ENCODE measurements at places on chromosomes 6 and 20.

GRCh38 chr6:137637121-137637520, 142.9 kb upstream of the OLIG3 start:
- no peak for DNase-seq

DNA sequence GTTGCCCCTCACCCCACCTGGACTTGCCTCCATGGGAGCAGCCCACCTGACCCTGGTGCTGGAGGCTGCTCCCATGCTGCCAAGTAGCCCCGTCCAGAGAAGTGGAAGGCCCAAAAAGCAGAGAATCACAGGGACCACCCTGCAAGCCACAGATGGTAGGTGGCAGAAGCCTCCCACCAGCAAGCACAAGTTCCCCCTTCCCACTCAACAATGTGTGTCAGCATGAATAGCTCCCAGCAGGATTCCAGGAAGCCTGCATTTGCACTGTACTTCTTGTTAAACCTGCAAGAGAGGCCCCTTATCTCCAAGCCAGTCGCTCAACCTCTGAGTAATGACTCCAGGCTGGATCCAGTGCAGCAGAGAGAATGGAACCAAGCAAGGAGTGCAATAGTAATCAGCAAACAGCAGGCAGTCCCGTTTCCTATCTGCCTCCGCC, 180.8 kb upstream of the CST7 start:
- DNase-seq, result no peak

DNA sequence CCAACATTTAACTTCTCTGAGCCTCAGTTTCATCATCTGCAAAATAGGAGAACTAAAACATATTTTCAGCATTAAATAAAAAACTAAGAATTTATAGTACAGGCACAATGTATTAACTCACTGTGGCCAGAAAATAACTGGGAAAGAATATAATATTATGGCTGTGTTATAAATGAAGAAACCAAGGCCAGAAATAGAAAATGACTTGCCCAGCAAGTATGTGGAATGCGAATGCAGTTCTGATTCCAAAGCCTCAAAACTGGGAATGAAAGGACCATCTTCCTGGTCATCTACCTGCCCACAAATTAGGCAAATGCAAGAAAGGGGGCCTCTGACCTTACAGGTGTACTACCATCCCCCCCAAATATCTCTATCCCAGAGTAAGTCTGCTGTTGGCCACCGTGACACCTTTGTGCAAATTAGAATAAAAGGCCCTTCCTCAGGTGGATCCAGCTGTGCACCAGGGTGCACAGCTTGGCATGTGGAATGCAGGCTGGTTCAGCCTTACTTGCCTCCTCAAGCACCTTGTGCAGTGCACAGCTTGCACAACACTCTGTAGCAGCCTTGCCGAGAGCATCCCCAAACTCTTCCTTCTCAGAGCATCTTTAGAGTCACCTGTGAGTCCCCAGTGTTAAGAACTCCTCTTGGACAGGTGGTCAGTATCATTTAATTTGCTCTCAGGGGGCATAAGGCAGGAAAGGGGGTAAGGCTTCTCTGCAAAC, 4.4 kb downstream of the SLC13A3 start:
- no peak for DNase-seq

GRCh38 chr20:63107449-63108200, 100.9 kb upstream of the BHLHE23 start:
- DNase-seq, result no peak

DNA sequence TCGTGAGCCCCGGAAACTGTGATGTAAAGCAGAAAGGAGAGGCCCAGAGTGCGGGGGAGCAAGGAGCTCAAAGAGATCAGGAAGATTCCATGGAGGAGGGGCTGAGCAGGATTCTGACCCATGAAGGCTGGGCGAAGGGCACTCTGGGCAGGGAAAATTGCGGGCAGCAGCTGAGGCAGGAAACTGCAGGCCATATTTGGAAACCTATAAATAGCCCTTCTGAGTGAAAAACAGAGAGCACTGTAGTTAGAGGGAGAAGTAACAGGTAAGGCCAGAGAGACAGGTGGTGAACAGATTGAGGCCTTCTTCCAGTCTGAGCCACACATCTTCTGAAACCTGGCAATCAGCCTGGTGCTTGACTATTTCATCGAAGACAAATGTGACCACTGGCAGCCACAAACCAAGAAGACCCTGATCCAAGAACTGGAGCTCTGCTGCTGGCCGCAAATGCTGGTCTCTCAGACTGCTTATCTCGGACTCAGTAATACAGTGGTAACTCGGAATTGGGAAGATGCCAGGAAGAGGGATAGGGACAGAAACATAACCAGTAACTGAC, 14.1 kb upstream of the BEND3 start:
- DNase-seq, result no peak

GRCh38 chr20:61260905-61261304, 8.8 kb downstream of the CDH4 start:
- no peak for DNase-seq

DNA sequence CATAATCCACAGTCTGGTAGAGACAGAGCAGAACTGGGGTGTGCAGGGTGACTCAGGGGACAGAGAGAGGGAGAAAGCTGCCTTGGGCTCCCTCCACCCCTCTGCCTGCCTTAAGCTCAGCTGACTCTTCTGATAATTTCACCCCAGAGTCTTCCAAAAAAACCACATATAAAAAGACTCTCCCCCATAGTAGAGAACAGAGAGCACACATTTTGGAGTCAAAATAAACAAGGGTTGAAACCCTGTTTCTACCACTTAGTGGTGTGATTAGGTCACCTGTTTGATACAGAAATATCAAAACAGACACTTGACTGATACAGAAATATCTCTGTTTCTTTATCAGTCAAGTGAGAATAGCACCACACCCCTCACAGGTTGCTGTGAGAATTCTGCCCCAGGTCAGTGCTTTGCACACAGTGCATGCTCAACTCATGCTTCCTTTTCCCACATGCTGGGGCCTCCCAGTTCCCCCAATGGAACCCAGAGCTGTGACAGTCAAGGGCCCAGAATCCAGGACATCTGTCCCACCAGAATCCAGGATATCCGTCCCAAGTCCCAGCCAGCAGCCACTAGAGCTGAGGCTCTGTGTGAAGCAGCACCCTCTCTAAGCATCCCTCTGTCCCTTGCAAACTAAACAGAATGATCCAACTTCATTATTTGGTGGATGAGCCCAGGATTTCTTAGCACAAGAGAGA, 1.2 kb downstream of the TREML2 start:
- no peak for DNase-seq

DNA sequence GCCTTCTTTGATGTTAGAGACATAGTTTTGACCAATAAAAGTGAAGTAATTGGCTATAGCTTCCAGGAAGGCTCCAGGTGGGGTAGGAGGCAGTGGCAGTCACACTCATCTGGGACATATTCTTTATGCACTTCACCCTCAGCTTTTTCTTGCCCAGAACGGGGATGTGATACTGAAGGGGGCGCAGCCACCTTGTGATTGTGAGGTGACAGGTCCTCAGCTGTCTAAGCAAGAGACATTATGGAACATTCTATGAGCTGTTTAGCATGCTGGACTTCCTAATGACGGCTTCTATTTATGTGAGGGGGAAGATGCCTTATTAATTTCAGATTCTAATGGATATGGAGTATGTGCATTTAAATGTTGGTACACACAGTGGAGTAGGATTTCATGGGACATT, 151.3 kb upstream of the ZFP64 start:
- no peak for DNase-seq

DNA sequence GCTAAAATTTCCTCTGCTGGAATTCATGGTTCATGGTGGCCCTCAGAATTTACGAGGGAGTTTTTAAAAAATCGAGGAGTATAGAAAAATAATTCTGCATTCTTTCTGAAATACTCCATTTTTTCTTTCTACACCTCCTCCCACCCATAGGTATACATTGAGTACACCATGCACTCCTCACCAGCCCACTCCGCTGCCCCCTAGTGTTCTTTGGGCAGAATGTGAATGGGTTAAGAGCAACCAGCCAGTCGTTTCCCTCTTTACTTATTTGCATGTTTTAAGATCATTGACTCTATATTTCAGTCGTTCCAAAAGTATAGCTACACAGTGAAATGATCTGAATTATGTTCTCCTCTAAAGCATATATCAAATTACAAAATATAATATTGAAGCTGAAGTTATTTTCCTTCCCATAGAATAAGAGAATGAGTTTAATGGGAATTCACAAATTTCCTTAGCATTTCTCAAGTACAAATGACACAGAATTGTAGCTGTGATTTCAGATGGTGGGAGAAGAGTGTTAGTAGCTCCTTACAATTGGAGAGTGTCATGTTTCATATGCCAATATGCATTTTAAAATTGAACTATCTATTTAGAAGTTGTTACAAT, 977.7 kb upstream of the SLC35B3 start:
- DNase-seq, result no peak

- no peak for DNase-seq
Measured at GRCh38 chr6:136051140-136051775, 198.9 kb downstream of the MTFR2 start.

GRCh38 chr20:20334489-20334888, 33.4 kb upstream of the INSM1 start:
- no peak for DNase-seq

DNA sequence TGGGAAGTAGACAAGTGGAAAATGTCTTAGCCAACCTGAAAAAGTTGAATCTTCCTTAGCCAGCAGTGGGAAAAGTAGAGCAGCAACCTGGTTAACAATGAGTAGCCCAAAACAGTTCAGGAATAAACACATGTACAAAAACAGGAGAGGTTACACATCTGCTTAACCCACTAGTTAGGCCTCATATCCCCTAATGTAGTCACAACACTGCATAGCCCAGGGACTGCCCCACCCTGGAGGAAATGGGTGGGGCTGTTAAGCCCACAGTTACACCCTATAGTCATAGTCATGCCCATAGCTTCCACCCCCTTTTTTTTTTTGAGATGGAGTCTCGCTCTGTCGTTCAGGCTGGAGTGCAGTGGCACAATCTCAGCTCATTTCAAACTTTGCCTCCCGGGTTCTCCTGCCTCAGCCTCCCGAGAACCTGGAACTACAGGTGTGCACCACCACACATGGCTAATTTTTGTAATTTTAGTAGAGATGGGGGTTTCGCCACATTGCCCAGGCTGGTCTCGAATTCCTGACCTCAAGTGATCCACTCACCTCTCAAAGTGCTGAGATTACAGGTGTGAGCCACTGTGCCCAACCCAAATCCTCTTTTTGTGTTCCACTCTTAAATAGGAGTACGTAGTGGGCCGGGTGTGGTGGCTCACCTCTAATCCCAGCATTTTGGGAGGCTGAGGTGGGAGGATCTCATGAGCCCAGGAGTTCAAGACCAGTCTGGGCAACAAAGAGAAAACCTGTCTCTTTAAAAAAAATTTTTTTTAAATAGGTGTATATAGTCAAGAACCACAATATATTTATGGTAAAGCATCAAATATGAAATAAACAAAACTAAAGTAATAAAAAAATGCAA, 24.5 kb downstream of the ILRUN start:
- DNase-seq, result no peak

- DNase-seq, result no peak
Measured at GRCh38 chr6:90233994-90234393, 62.6 kb downstream of the BACH2 start.

GRCh38 chr6:52620906-52621190, 44.0 kb upstream of the TRAM2 start:
- no peak for DNase-seq

DNA sequence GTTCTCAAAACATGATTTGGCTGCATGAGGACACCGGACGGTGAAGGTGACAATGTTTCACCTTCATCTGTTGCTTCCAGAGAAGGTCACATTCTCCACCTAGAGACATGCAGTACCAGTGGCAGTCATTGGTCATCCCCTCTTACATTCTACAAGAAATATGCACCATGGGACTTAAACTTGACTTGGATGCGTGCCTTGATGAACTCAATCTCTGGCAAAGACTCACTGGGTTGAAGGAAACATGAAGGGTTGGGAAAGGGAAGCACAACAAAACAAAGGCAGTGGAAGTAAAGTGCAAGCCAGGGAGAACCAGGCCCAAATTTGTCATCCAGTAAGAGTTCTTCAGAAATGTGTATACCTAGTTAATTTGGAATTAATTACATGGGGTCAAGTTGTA, 39.4 kb upstream of the ARMH2 start:
- DNase-seq, result no peak

DNA sequence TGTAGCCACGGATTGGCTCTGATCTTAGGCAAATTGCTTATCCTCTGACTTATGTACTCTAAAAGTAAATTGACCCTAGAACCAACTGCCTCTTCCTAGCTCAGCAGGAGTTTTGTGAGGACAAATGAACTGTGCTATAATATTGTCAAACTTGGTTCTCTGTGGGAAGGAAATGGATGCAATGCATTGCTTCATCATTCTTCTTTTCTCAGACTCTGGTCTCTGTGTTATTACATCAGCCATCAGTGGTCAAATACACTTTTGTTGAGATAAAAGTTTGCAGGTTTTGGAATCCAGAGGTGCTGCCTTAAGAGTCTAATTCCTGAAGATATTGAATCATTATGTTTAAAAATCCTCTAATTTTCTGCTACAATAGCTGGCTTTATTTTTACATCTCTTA, 64.9 kb downstream of the SLC24A3 start:
- no peak for DNase-seq

- DNase-seq, result no peak
Measured at GRCh38 chr6:91185072-91185471, 598.2 kb upstream of the MAP3K7 start.

- DNase-seq, result no peak
Measured at GRCh38 chr20:40341561-40341960, 347.5 kb downstream of the MAFB start.

- DNase-seq, result no peak
Measured at GRCh38 chr20:46358346-46359058, 47.9 kb downstream of the ELMO2 start.

Measured in LNCaP clone FGC (cell line).